ENCODE measurements at places on chromosomes 3 and 15. TPM values are rescaled to one million over a fixed set of nuclear protein-coding genes. Genes with fewer than 3 reads are reported as not detected.

GHSR gene
- not detected for polyA plus RNA-seq

PAQR5 gene
- polyA plus RNA-seq = 14.0 TPM

OR5K2 gene
- not detected for polyA plus RNA-seq

RBPMS2 gene
- 0.69 TPM for polyA plus RNA-seq

SLC25A36 gene
- polyA plus RNA-seq = 8.8 TPM

SNX22 gene
- polyA plus RNA-seq = 0.23 TPM

MORC1 gene
- 0.03 TPM for polyA plus RNA-seq

ISLR2 gene
- not detected for polyA plus RNA-seq

All from sigmoid colon (tissue), 7 donors.